Jurkat, Clone E6-1 (cell line): ENCODE measurements at places on chromosomes 11 and 22.

DNA sequence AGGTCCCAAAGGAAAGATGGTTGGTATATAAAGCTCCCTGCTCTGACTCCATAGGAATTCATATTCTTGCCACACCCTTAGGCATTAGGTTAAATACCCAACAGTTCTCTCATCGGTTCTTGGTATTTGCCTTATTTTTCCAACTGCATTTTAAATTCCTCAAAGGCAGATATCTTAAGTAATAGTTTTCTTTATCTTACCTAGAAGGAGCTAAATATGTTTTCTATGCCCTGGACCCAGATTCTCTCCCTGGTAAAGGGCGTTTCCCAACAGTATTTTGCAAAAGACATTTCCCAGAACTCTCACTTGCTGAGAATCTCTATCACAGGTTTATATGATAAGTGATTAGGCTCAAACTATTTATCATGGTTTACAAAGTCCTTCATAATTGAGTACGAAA, 158.6 kb upstream of the BDNF start:
- no peak for DNase-seq

DNA sequence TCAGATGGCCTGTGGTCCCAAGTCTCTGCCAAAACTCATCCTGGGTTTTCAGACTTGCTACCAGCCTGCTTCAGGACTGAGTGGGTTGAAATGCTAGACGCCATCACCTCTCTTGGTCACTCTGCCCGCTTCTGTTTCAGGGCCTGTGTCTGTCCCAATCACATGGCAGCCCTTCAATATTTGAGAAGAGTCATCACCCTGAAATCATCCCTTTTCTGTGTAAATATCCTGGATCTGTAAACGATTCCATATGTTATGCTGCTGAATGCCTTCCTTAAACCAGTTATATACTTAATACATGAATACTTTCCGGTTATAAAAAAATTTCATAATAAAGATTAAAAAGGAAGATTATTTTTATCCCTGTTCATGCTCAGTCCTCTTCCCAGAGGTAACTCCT, 39.8 kb upstream of the TLCD5 start:
- no peak for DNase-seq

DNA sequence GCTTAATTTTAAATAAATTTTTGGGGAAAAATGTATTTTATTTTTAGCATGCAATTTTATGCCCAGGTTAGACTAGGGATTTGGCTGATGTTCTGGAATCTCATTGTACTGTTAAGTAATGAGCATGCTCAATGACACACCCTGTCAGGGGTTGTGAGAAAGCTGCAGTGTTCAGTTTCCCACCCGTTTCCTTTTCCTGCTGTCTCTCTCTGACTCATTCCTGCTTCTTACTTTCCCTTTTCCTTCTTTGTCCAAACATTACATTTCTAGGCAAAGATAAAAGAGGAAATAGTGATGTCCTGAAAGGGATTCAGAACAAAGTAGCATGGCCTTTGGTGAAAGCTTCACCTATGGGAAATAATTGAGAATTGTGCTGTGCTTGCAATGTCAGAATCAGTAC, 22.7 kb downstream of the OOSP3 start:
- no peak for DNase-seq

DNA sequence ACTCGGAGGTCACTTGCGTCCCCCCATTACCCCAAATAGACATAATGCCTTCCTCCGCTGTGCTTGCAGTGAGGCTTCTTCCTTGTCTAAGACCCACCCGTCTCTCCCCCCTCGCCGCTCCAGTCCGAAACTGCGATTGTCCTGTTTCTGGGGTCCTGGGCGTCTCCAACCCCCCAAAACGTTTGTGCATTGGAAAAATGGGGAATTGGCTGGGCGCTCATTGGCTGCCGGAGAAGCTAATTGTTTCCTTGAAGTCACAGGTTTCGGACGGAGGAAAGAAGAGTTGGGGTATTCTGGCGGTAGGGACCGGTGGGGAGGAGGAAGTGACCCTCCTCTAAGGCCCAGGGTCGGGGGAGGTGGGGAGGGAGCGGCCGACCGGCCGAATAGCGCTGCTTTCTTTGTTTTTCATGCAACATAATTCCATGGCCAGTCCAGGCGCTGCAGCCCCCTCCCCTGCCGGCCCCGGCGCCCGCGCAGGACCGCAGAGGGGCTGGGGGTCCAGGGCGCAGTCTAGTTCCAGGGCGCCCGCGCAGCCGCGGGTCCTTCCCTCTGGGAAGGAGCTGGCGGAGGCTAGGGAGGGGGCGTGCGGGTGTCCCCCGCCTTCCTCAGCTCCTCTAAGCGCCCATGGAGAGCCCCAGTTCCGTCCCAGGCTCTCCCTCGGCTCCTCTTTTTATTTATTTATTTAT, 12.7 kb upstream of the CPT1A start:
- no peak for DNase-seq

GRCh38 chr11:100748153-100748552, 61.1 kb downstream of the ARHGAP42 start:
- DNase-seq: no peak

DNA sequence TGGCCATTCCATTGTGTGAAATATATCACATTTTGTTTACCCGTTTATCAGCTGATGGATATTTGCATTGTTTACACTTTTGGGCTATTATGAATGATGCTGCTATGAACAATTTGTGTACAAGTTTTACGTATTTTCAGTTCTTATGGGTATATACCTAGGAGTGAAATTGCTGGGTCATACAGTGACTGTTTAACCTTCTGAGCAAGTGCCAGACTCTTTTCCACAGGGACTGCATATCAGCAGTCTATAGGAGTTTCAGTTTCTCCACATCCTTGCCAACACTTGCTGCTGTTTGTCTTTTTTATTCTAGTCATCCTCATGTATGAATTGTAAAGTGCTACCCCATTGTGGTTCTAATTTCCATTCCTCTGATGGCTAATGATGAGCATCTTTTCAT, 108.2 kb downstream of the EMSY start:
- no peak for DNase-seq
